ENCODE measurements at places on chromosomes 6 and 20.

DNA sequence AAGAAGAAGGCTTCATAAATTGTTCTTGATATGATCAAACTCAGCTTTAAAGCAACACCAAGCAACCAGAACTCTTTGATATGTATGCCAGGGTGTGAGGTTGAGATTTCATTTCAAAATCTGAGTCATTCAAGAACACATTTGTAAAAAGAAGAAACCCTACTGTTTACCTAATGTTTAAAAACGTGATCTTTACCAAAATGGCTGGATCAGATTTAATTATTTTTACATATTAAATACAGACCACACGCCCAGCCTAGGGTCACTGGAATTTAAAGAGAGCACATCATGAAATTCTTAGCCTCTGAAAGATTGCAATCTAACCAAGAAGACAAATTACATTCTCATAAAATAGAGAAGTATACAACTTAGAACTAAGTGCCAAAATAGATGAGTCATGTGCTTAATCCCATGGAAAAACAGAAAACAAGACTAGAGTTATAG lies 206.8 kb upstream of the SMLR1 start:
- DNase-seq, result no peak

GRCh38 chr6:51855310-51856082 lies 231.9 kb downstream of the PKHD1 start:
- DNase-seq, result peak; percentile 62

GRCh38 chr6:74651948-74652842 lies 553.7 kb downstream of the COL12A1 start:
- DNase-seq, result no peak

- DNase-seq, result no peak
These were observed 28.3 kb upstream of the NOL4L start for GRCh38 chr20:32613192-32614053.

DNA sequence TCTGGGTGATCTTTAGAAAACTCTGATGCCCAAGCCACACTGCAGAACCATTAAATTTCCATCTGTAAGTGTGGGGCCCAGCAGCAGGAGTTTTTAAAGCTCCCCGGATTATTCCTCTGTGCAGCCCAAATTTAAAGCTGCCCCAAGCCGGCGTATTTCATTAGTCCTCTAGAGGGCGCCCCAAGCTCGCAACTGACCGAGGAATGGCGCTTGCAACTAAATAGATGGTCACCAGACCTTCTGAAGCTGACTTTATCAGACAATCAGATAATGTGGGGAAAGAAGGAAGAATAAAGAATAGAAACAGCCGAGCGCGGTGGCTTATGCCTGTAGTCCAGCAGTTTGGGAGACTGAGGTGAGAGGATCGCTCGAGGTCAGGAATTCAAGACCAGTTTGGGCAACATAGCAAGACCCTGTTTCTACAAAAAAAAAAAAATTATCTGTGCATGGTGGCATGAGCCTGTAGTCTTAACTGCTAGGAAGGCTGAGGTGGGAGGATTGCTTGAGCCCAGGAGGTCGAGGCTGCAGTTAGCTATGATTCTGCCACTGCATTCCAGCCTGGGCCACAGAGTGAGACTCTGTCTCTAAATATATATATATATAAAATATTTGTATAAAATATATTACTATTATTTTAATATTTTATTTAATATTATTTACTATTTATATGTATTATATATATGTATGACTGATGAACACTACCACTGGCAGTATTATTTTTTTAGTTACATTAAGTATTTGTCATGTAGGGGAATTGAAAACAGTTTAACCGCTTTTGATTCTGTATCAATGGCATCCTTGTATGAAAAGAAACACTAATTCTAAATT lies 56.0 kb downstream of the OTOR start:
- peak; percentile 67 for DNase-seq

Data from Caco-2 (cell line).